Posterior vena cava (tissue), 2 donors: ENCODE measurements at places on chromosomes 7 and 10. TPM values are rescaled to one million over a fixed set of nuclear protein-coding genes. Genes with fewer than 3 reads are reported as not detected.

DNA sequence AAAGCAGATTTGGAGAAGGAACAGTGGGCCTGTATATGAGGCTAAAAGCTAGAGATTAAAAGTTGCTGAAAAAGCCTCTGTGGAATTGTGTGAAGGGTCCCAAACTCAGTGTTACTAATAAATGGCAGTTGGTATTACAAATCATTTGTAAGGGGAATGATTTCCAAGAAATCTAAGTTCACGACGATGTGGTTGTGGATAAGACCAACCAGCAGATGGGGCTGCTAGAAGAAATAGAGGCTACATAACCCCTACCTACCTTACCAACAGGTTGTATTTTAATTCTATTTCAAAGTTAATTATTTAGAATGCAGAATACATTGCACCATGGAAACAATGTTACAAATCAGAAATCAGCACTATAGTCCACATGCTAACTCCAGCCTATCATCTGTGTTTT, 377.1 kb downstream of the HPSE2 start:
- DNase-seq: no peak

- no peak for DNase-seq
Observed at GRCh38 chr7:158013085-158013668, 574.4 kb downstream of the PTPRN2 start.

DNA sequence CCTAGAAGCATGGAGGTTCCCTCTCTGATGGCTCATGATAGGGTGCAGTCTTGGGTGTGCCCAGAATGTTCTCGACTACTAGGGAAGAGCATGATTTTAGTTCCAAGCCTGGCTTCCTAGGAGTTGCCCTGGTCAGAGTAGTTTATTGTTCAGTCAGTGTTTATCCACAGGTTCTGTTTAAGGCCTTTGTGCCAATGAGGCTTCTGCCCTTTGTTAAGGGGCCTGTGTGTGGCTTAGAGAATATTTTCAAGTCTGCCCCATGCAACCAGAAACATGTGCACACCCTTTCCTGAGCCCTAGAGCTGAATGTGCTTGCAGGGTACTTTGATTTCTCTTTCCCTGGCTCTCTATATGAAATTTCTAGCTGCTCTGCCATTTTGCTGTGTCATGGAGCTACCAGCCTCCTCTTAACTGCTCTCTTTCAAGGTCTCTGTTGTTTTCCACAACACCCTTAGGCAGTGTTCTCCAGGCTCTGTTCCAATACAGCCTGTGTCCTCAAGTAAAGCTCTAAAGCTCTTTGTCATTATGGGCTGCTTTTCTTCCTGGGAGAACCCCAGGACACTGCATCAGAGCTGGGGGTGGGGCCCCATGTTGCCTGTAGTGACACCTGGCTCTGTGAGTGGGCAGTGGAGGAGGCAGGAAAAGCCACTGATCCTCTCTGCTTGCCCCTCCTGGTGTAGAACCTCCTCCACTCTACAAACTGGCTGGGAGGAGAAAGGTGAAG, 34.1 kb upstream of the TSPAN33 start:
- DNase-seq: no peak

GRCh38 chr10:60497364-60497763, 107.7 kb upstream of the ANK3 start:
- DNase-seq: no peak

DNA sequence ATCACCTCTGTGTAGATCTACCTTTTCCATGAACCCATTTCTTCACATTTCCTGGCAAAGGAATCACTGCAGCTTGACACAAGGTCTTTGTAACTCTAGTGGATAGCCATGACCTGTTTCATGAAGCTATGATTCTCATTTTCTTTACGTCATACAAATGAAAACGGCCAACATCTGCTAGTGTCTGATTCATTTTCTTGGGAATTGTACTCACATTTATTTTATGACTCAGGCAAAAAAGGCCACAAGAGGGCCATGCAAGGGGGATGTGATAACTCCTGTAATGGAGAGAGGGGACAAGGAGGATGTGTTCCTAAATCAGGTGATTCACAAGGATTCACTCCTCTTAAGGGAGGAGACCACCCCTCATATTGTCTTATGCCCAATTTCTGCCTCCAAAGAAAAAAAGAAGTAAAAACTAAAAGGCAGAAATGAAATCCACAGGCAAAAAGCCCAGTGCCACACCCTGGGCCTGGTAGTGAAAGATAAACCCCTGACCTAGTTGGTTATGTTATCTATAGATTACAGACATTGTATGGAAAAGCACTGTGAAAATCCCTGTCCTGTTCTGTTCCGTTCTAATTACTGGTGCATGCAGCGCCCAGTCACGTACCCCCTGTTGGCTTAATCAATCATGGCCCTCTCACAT, 249.9 kb downstream of the IPMK start:
- no peak for DNase-seq

- DNase-seq: peak; percentile 89
Observed at GRCh38 chr10:103648636-103649532, 155.4 kb downstream of the NEURL1 start.

- no peak for DNase-seq
Observed at GRCh38 chr7:101365956-101366355, 3.3 kb downstream of the COL26A1 start.

ASB10 gene
- total RNA-seq: not detected

DNA sequence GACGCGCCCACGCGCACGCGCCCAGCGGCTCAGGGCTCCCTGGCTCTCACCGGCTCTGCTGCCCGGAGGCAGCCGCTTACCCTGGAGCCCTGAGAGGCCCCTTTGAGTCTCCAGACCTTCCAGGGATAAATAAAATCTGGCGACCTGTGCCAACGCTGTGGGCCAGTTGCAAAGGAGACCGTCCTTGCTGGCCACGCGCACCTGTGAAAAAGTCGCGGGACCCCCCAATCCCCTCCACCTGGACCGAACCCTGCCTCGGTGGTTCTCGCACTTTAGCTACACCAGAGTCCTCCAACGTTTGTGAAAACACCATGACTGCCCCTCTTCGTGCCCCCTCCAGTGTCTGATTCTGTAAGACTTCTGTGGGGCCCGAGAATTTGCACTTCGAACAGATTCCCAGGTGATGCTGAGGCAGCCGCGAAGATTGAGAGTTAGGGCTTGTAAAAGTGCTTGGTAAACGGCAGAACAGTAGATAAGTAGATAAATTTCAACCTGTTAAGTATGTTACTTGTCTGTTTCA, 102.4 kb upstream of the SVIL start:
- DNase-seq: no peak

- no peak for DNase-seq
Observed at GRCh38 chr7:1588978-1589377, 19.1 kb upstream of the PSMG3 start.

- no peak for DNase-seq
Observed at GRCh38 chr10:130634816-130635215, 498.6 kb downstream of the GLRX3 start.
